Fibroblast of pulmonary artery (primary cell): ENCODE measurements at places on chromosomes 3 and 15.

DNA sequence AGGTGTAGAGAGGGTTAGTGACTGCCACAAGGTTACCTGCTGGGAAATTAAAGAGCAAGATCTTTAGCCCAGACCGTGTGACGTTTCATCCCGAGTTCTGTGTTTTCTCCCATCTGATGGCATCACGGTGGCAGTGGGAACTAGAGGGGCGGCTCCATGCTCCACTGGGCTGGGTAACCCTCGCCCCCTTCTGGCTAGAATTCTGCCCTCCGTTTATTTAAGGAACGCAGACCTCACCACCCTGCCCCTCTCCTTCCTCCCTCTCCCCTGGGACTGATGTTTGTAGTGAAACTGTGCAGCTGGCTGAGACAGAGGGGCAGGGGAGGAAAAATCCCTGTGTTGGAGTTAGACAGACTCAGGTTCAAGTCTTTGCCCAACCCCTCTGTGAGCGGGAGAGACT, 65.6 kb downstream of the ITGA11 start:
- DNase-seq: no peak

- DNase-seq: no peak
Measured at GRCh38 chr15:80081390-80081789, 21.9 kb downstream of the ZFAND6 start.

GRCh38 chr3:54954022-54954421, 26.2 kb upstream of the LRTM1 start:
- DNase-seq: peak; percentile 50

GRCh38 chr3:113128386-113129015, 82.9 kb upstream of the BOC start:
- DNase-seq: no peak

DNA sequence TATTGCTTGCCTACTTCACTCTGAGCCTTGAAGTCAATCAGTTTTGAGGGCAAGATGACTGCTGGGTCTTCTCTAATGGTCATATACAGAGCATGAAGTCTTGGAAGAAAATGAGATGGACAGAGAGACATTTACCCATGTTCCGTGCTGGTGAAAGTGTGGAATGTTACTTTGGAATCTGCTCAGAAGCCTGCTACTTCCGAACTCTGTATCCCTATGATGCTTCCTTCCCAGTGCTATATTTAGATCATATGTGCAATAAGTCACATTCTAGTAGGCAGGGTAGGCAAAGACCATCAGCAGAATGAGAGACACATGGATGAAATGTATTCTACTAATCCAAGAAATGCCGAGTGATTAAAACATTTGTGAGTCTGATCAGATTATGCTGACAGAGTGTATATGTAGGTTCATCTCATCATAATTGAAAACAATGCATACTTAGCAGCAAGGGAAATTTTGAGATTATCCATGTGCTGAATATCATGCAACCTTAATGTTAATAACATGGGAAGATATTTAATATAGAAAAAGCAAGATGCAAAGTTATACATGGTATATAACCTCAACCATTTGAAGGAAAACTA, 60.5 kb downstream of the RAB7A start:
- DNase-seq: peak; percentile 48

DNA sequence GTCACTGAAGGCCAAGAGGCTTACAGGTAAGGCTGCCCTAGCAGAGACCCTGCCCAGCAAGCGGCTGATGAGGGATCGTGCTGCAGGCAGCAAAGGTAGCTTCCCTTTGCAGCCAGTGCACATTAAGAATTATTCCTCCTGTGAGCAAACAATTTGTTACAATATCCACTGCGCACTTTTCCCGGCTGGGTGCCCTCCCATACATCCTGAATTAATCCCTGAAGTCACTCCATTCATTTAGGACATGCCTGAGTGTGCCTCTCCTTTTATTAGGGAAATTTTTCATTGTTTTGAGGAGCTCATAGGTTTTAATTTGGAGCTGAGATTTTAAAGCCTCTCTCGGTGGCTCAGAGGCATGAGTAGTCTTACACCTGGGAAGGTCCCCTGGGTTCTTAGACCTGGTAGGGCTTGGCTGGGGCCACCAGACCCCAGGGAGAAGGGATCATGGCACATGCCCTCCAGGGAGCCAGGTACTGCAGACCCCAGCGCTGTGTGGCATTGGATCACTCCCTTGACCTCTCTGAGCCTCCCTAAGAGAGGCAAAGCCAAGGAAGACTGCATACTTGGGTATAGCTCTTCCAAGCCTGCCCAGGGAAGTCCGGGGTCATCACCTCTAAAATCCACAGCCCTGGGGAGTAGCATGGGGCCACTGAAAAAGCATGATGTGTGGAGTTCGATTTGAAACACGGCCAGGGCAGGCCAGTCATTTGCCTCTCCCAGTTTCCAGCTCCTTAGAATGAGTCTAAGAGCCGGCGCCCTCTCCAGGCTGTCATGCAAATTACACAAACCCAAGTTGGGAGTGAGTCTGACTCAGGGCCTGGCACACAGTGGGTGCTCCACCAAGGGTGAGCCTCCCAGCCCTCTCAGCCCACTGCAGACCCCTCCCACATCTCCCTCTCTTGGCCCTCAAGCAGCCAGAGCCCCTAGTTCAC, 151.9 kb upstream of the LINGO1 start:
- peak; percentile 17 for DNase-seq
